ENCODE measurements at places on chromosomes 11 and 22. TPM values are rescaled to one million over a fixed set of nuclear protein-coding genes. Genes with fewer than 3 reads are reported as not detected.
A peak's percentile ranks its signal among the peaks of the same experiment; 100 is the strongest.

Gene TYR
- total RNA-seq: not detected

Gene KREMEN1
- not detected for total RNA-seq

Gene LRRC55
- not detected for total RNA-seq

Gene SLC37A2
- 27.0 TPM for total RNA-seq

Gene CHRNA10
- 4.0 TPM for total RNA-seq

Gene NECTIN1
- total RNA-seq: 3.9 TPM

Gene FZD4
- total RNA-seq: 0.15 TPM

Gene PKP3
- not detected for total RNA-seq

Gene USP35
- 4.5 TPM for total RNA-seq

Gene TEX12
- total RNA-seq: not detected

Gene VSIG2
- total RNA-seq: not detected

Gene IGLL1
- total RNA-seq: not detected

Gene CCDC87
- 0.39 TPM for total RNA-seq

Gene NXPE1
- total RNA-seq: not detected

Gene LSP1
- total RNA-seq: 445 TPM

Gene TMEM191B
- 8.3 TPM for total RNA-seq

Gene MPEG1
- 151 TPM for total RNA-seq

Gene LIF
- 0.47 TPM for total RNA-seq

DNA sequence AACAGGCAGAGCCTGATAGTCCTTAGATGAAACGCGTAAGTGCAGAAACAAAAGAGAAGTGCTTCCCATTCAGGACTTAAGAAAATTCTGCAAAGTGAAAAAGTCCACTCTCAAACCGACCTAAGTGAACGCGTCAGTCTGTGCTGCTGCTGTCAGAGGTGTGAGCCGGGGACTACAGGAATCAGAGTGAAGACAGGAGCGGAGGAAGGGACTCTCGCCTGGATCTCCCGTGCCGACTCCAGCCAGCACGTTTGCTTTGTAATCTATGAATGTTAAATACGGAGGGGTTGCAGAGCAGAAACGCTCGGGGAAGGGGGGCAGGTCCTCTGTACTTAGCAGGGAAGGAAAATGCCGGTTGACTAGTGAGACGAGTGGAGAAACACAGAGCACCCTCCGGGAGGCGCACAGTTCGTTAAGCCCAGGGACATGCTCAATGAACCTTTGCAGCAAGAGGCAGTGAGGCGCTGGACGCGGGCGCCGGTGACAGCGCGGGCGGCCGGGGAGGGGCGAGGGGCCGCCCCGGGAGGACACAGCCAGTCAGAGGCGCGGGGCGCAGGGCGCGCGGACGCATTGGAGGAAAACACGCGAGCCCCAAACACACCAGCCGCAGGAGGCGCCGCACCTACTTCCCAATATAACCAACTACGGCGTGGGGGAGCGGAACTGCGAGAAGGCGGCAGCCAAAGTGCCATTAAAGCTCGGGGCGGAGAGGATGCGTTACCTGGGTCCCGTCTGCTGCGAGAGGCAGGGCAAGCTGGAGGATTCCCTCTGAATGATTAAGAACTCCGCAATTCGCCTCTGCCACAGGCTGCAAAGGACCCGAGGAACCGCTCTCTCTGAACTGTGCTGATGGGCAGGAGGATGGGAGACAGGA is at the start of gene CNTN5:
TSS of gene CNTN5 (plus strand) at position 598 of the 874 bp plus-strand sequence.
- DNase-seq: no peak

GRCh38 chr22:31210556-31211421 is 1.3 kb upstream of the LIMK2 start:
- peak; percentile 23 for DNase-seq

DNA sequence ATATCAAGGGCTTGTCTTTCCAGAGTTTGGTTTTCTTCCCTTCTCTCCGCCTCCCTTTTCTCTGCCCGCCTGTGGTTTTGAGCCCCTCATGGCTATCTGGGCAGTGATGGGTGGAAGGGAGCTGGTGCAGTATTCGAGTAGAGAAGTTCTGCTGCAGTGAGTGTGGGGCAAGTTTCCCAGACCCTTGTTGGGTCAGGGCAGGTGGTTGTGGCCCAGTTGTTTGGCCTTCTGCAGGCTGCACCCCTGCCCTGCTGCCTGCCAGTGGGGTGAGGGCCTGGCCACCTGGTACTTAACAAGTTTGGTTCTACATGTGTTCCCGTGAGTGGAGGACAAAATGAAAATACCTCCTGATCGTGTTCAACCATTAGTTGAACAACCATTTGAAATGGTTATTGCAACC is 65.2 kb downstream of the PTPRJ start:
- no peak for DNase-seq

DNA sequence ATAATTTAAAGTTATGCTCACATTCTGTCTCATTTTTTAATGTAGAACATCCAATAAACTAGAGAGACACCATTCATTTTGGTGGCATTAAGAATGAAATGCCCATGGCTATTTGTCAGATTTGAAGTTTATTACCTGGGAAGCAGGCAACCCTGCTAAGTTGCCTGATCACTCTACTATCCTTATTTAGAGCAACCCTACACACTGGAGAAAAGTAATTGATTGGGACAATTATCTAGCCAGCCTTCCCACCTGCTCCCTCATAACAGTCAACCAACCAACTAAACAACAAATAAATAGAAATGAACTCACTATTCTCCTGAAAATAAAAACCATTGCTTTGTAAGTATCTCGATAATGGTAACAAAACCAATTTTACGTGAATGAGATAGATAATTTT is 1129.0 kb upstream of the TENM4 start:
- DNase-seq: no peak

DNA sequence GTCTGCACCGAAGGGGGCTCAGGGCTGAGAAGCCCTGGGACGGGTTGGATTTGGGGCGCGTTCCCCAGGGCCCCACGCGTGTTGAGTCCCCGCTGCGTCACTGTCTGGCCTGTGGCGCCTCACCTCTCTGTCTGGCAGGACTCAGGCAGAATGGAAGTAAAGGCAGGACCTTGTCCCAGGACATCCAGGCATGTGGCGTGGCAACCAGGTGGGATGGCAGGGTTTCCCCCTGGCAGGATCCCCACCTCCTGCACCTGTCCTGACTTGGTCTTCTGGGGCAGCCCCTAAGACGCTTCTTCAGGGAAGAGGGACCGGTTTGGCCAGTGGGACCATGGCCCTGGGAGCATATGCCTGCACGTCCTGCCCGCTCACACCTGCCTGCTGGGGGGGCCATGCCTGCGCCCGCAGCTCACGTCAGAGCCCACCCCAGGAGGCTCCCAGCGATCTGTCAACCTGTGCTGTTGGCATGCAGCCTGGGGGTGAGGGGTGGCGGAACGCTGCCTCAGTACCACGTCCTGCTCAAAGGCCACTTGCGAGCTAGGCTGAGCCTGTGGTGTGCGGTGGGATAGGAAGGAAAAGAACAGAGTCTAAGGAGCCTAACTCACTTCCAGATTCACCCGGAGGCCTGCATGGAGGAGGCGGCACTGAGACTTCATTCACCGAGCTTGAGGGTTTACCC is 72.7 kb downstream of the KCNQ1 start:
- no peak for DNase-seq

- DNase-seq: no peak
Observed at GRCh38 chr11:35003658-35004057, 87.2 kb downstream of the PDHX start.

- peak; percentile 86 for DNase-seq
Observed at GRCh38 chr22:50276143-50276542, 6.0 kb upstream of the MAPK11 start.

- DNase-seq: no peak
Observed at GRCh38 chr22:32964411-32965057, 93.6 kb downstream of the SYN3 start.

DNA sequence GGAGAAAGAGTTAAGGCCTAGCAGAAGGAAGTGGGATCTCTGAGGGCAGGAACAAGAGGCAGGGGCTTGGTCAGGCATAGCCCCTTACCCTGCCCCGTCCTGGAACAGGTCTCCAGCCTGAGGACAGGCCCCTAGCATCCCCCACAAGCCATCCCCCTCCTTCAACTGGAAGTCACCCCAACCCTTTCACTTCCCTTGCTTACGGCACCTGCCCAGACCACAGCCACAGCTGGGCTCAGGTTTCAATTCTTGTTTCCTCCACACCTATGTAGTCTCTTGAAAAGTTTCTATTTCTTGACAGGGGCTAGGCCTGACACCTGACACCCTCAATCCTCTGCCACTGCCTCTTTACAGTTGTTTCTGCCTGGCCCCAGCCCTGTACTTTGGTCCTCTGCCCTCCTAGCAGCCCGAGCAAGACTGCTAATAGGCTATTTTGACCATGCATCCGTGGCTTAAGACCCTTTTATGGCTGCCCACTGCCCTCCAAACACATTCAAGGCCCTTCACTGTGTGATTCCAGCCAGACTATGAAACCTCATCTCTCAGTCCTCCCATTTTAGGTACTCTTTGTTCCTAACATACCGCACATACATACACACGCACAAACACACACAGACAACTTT is 10.9 kb upstream of the FCHSD2 start:
- DNase-seq: peak; percentile 94

- peak; percentile 60 for DNase-seq
Observed at GRCh38 chr22:46355996-46356471, 20.5 kb downstream of the TRMU start.

GRCh38 chr11:28701760-28702449 is 593.7 kb downstream of the METTL15 start:
- DNase-seq: no peak

- DNase-seq: no peak
Observed at GRCh38 chr22:31284281-31285155, 7.8 kb downstream of the PIK3IP1 start.

DNA sequence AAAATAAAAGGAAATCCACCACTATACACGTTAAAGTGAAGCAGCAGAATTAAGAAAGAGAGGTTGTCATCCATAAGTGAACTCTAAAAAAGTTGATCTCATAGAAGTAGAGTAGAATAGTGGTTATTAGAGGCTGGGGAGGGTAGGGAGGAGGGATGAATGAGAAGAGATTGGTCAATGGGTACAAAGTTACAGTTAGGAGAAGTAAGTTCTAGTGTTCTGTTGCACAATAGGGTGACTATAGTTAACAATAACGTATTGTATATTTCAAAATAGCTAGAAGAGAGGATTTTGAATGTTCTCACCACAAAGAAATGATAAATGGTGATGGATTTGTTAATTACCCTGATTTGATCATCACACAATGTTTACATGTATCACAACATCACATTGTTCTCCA is 72.0 kb downstream of the CD82 start:
- DNase-seq: no peak

DNA sequence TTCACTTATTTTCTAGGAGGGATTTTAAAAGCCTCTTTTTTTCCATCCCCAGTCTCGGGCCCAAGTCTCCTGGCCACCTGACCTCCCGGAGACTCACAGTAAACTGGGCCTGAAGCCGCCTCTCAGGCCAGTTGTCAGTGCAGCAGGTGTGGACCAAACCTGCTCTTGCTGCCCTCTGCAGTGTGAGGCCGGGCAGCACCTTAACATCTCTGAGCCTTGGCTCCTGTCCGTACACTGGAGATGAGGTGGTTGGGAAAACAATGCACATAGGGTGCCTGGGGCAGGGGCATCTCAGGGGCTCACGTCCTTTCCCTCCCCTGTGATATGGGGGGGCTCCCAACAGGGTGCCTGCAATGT is 45.1 kb downstream of the PHF21B start:
- DNase-seq: no peak

DNA sequence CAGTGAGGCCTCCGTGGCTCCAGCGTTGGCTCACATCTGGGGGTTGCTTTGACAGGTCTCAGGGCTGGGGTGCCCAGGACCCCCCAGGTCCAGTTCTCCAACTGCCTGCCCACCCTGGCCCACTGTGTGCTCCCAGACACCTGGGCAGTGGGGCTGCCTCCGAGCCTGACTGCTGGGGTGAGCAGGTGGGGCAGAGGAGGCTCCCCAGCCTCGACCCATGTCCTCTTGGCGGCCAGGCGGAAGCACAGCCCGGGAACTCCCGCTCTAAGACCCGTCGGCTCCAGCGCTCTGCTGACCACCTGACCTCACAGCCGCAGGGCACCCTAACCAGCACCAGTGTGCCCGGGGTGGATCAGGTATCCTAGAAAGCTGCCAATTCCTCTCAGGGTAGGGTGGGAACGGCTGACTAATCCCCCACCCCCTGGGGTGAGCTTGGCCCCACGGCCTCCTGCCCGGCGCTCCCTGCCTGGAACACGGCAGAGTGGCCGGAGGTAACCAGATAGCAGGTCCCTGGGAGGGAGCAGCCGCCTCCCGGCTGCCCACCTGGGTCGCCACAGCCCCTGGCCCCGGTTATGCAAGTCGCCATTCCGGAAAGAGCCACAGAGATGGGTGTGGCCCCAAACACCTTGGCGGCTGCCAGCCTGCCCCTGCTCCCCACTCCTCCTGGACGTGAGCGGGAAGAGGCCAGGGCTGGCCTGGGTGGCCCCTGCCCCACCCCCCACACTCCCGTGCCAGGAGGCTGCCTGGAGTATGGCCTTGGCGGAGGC is 19.2 kb upstream of the MUC5B start:
- no peak for DNase-seq

GRCh38 chr22:37804352-37804880 is 3.3 kb upstream of the GCAT start:
- DNase-seq: no peak

- no peak for DNase-seq
Observed at GRCh38 chr22:49574881-49575702, 252.6 kb downstream of the BRD1 start.

DNA sequence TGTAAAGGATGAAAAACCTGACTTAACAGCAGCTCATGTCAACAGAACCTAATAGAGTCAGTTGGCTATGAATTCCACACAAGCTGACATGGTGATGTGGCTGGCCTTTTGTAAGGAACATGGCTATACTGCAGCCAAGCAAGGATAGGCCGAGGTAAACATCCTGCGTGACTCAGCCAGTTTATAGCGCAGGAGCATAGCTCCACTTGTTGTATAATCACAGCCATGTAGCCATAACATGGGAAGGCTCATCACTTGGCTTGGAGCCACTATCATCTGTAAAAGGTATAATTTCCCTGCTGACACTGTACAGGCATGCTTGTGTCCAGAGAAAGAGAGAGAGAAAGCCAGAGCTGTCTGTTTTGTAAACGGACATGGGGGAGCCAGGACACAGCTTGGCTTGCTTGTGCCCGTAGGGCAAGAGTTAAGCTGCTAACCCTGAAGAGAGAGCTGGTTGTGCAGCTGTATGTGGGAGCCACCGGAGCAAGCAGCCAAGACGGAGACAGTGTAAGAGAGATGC is 104.4 kb upstream of the PLET1 start:
- no peak for DNase-seq

DNA sequence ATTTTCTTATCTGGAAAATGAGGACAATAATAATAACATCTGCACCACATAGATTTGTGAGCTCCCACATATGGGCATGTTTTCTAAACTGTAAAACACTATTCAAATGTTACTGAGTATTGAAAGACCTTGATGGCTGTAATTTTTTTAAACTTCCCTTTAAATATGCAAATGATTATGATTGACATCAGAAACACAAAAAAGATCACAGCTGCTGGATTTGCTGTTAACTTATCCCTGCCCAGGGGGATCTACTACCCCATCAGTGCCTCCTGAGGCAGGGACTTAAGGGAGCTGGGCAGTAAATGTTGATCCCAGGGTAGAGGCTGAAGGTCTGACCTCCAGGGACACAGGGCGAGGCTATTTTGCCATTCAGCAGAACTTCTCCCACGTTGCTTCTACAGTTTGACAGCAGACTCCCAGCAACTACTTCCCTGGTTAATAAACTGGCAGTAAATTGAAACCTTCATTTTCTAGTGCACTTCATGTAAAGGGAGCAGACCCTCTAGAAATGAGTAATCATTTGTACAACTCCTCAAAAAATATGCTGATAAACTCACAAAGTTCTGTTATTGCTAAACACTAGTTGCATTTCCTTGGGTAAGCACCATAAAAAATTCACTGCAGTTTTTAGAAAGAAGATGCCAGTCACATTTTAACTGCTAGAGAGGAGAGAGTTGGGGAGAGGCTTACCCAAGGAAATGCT is 20.3 kb downstream of the TMPRSS5 start:
- no peak for DNase-seq

Measured in B cell (primary cell).